ENCODE measurements at places on chromosomes 13 and 19.
A peak's percentile ranks its signal among the peaks of the same experiment; 100 is the strongest.

DNA sequence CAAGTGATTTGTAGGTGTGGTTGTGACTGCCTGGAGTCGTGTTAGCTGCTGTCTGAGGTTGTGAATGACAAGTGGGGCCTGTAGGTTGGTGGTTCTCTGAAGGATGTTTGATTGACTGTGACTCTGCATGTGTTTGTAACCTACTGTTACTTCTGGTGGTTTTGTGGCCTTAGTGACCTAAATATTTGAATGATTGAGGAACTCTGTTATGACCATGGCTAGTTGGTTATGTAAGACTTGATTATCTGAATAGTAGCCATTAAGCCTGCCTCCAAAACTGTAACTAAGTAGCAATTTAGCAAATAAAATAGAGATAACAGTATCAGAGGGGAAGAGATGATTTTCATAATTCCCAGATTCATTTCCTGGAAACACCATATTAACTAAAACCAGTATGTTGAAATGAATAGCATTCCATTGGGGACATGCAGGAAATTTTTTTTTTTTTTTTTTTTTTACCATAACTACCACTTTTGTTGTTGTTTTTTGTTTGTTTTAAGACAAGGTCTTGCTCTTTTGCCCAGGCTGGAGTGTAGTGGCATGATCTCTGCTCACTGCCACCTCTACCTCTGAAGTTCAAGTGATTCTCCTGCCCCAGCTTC, 865 bp downstream of the ZNF382 start:
- peak; percentile 54 for DNase-seq

GRCh38 chr19:30665449-30665848, 293.3 kb downstream of the ZNF536 start:
- DNase-seq: no peak

DNA sequence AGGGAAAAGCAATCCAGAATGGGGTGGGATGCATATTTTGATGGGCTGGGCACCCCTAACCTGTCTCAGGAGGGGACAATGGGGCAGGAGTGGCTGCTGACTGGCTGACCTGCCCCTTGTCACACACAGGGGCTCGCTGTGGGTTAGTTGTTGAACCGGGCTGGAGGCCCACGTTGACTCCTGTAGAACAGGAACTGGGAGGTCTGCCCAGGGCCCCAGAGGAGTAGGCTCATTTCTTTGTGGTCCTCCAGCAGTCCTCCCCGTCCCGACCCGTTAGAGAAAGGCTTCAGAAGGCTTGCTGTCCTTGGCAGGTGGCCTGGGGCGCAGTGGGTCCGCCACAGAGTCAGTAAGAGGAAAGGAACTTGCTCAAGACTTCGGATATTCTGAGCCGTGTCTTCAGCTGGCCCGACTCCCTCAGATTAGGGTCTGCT, 70.1 kb downstream of the COL4A1 start:
- DNase-seq: no peak

DNA sequence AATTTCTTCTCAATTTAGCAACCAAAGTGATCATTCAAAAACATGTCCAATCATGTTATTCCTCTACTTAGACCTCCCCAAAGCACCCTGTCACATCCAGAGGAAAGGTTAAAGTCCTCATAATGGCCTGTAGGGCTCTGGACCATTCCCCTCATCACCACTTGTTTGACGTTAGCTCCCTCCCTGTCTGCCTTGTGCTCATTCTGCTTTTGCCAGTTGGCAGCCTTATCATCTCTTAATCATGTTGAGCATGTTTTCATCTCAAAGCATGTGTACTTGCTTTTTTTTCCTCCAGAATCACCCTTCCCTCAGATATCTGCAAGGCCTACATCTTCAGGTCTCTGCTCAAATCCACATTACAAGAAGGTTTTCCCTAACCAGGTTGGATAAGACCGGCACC, 25.9 kb downstream of the UBAC2 start:
- DNase-seq: no peak

GRCh38 chr13:92734068-92734467, 492.5 kb upstream of the GPC6 start:
- no peak for DNase-seq

GRCh38 chr19:54133312-54133956, 4.1 kb upstream of the CNOT3 start:
- DNase-seq: no peak

GRCh38 chr19:46015687-46016425, 7.0 kb downstream of the PGLYRP1 start:
- no peak for DNase-seq

DNA sequence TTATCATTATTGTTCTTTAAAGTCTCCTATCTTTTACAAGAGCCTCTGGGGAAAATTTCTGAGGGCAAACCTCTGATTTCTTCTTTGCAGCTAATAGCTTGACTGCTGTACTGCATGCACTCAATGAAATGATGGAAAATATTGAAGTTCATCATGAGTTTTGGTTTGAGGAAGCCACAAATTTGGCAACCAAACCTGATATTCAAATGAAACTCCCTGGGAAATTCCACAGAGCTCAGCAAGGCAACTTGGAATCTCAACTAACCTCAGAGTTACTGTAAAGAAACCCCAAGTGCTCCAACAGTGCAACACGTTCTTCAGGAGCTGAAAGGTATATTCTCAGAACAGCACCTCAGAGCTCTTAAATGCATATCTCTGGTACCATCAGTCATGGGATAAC, 14.2 kb upstream of the RNF6 start:
- no peak for DNase-seq

DNA sequence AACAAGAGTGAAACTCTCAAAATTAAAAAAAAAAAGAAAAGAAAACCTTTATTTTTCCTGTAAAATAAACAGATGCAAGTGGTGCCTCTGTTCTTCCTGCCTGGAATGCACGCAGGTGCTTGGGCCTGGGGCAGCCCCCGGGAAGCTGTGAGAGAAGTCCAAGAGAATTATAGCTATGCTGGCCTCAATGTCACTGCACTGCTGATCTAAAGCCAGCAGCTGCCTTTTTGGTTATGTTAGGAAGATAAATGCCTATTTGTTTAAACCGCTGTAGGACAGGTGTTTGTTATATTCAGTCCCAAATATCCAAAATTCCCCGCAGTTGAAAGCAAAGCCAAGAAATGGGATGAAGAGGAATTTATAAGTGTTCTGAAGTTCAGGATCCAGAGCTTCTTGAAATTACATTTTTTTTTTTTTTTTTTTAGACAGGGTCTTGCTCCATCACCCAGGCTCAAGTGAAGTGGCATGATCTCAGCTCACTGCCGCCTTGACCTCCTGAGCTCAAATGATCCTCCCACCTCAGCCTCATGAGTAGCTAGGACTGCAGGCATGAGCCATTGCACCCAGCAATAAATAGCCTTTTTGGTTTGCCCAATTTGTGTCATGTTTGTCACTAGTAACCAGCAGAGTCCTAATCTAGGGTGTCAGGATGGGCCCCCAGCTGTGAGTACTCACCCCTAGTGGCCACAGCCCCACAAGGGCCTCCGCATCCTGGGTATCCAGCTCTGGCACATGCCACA, 2.2 kb downstream of the RINL start:
- peak; percentile 39 for DNase-seq

DNA sequence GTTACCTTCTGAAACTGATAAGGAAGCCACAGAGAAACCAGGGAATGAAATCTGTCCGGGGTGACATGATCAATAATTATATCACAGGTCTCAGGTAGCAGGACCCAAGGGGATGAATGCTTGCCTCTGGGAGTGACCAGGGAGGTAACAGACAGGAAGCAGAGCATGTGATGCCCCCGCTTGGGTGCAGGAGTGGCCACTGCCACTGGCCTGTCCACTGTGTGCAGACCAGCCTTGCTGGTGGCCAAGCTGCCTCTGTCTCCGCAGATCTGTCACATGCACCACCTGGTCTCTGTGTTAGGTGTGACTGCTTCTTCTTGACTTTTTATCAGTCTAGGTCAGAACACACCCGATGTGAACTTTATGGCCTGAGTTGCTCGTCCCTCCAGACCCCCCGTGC, 71.8 kb downstream of the PEPD start:
- no peak for DNase-seq

DNA sequence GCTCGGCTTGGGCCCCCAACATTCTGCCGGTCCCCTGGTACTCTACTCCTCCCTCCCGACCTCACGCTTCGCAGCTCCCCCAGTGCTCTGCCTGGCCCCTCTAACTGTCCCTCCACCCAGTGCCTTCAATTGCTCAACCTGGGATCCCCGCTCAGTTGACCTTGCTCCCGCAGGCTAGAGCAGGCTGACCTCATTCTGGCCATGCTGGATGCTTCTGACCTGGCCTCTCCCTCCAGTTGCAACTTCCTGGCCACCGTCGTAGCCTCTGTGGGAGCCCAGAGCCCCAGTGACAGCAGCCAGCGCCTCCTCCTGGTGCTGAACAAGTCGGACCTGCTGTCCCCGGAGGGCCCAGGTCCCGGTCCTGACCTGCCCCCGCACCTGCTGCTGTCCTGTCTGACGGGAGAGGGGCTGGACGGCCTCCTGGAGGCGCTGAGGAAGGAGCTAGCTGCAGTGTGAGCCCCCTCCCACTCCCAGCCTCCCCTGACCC, 3.6 kb downstream of the GTPBP3 start:
- DNase-seq: no peak

GRCh38 chr13:45961468-45961867, 91.1 kb downstream of the ZC3H13 start:
- no peak for DNase-seq

DNA sequence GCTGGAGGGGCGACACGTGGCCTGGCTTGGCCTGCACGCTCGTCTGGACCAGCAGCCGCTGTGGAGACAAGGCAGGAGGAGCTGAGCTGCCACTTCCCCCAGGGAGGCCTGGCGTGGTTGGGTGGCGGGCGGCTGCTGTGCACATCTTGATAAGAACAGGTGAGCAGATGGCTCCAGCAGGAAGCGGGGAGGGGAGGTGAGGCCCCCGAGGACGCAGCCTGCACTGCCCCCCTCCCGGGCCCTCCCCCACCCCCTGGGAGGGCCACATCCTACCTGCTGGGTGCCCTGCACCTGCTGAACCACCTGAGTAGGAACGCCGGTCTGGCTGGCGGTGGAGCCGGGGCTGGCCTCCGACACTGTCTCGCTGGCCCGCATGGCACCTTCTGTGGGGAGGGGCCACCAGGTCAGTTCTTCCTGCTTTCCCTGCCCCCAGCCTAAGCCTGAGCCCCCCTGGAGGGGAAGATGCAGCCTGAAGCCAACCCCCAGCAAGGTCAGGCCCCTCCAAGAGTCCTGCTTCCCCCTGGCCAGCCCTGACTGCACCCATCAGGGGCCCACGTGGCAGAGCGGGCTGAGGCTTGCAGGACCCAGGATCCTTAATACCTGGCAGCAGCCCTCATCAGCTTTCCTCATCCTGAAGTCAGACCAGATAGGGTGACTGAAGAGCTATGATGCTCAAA, 22.8 kb downstream of the RFX1 start:
- DNase-seq: no peak

GRCh38 chr13:35472323-35472881, 4.1 kb downstream of the MAB21L1 start:
- DNase-seq: no peak

GRCh38 chr13:65339241-65339640, 1890.9 kb downstream of the PCDH9 start:
- DNase-seq: no peak

DNA sequence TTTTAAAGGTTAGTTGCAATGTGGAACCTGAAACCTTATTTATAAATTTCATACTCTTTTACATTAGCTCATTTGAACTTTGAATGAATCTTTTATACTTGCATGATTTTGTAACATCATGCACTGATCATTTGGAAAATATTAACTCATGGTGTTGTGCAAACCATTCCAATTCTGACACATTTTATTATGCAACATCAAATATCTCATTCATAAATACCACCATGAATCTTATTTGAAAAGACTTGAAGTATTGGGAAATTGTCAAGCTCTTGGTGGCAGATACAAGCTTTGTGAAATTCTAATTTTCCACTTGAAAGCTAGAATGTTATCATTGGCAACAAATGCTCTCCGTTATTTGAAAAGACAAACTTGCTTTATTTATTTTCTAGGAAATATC, 379.9 kb upstream of the PCDH20 start:
- no peak for DNase-seq

DNA sequence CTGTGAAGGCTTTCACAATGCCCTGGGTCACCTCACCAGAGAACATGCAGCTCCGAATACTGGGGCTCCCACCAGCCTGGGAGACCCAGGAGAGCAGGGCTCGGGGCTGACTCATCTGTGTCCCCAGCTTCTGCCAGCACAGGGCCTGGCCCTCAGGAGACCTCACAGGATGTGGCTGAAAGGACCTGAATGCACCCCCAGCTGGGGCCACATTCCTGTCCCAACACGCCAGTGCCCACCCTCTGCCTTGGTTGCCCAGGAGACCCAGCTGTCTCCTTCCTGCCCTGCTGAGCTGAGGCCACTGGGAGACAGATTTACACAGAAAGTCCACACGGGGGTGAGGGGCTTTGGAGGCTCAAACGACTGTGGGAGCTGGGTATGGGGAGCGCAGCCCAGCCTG, 11.9 kb downstream of the BCAT2 start:
- no peak for DNase-seq
